ENCODE measurements at places on chromosomes 3 and 15.

- peak; percentile 93 for DNase-seq
Measured at GRCh38 chr3:8555113-8555661, 53.6 kb downstream of the LMCD1 start.

GRCh38 chr15:49678655-49679054, 57.8 kb downstream of the DTWD1 start:
- no peak for DNase-seq

DNA sequence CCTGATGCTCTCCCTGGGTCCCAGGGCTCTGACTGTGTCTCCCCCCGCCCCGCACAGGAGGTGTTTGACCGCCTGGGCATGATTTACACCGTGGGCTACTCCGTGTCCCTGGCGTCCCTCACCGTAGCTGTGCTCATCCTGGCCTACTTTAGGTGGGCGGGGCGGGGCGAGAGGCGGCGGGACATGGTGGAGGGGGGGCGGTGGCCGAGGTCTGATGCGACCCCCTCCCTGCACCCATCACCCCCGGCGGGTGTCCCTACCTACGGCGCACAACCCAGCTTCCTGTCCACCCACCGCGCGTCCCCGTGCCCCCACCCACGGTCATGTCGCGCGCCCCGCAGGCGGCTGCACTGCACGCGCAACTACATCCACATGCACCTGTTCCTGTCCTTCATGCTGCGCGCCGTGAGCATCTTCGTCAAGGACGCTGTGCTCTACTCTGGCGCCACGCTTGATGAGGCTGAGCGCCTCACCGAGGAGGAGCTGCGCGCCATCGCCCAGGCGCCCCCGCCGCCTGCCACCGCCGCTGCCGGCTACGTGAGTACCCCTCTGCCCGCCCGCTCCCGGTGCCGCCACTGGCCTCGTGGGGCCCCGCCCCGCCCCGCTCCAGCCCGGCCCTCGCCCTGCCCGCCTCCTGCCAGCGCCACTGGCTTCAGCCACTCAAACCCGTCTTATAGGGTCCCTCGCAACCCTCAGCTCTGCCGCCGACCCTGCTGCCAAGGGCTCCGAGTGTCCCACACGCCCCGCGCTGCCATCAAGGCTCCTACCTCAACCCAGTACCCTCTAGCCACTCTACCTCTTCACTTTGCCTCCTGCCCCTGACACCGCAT, 21.0 kb downstream of the PTH1R start:
- no peak for DNase-seq

DNA sequence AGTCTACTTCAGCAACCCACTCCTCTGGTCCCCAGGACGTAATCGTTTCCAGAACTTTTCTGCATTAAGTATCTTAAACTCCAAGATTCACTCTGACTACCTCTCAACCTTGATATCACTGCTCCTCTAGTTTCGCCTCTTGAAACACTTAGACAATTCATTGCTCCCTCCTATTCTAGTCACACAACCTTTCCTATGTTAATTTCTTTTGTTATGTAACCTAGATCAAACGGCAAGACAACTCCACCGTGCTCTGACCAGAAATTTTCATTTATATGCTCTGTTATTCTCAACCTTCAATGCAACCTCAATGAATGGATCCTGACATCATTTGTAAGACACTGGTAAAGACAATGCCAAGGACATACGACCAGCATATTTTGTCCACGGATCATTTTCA, 71.3 kb downstream of the CADM2 start:
- no peak for DNase-seq

DNA sequence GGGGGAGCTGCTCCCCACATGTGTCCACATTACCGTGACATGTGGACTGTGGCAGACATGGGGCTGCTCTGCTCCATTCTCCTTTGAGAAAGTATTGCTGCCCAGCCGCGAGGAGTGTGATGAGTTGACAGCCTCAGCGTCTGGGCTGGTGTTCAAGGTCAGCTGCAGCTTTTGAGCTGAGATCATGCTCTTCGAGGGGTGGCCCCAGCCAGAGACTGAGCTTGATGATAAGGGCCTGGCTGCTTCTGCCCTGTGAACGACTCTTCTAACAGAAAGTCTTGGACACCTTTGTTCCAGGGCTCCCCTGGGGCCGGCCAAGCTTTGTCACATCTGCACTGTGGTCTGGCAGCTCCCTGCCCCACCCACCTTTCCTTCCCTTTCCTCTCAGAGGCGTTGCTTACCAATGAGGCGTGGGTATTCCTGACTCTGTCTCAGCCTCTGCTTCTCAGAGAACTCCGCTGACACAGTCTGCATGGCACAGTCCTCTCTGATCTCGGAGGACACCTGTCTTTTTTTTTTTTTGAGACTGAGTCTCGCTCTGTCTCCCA, 86.6 kb downstream of the CHRD start:
- DNase-seq = peak; percentile 35

GRCh38 chr3:177894081-177894728, 642.0 kb upstream of the KCNMB2 start:
- no peak for DNase-seq

GRCh38 chr3:25355998-25356397, 72.1 kb upstream of the RARB start:
- DNase-seq = no peak

DNA sequence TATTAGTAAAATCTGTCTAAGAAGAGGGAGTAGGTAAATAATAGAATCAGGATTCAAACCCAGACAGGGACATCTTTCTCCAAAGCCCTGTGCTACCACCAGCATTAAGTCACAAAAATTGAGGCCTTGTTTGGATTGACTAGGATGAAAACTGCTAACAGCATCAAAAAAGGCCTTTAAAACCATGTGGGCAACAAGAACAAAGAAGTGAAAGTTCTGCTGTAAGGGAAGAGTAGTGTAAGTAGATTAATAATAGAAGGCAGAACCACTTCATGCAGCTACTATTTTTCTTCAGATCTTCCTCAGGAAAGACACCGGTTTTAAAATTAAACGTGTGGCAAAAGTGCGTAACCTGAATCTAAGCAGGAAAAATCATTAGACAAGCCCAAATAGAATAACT, 15.3 kb upstream of the KBTBD12 start:
- DNase-seq = no peak

GRCh38 chr15:89904519-89904918, 8.2 kb downstream of the ARPIN start:
- DNase-seq = no peak

- DNase-seq = peak; percentile 75
Measured at GRCh38 chr3:94234177-94234788, 171.4 kb downstream of the NSUN3 start.

DNA sequence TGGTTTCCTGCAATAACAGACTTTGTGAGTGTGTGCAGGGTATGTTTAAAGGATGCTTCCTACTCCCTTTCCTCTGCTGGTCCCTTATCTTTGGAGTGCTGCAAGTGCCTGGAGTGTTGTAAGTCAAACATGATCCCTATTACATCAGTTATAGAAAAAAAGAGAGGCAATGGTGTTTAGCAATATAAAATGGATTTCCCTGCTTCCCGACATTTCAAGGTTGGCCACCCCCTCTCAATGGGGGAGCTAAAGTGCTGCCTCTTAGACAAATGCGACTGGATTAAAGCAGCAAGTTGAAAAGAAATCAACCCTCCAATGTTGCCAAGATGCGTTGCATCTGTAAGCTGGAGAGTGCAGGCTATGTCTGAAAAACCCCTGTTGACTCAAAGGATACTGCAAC, 203.1 kb upstream of the WNT5A start:
- no peak for DNase-seq

GRCh38 chr3:59660852-59661625, 611.2 kb upstream of the CFAP20DC start:
- no peak for DNase-seq

DNA sequence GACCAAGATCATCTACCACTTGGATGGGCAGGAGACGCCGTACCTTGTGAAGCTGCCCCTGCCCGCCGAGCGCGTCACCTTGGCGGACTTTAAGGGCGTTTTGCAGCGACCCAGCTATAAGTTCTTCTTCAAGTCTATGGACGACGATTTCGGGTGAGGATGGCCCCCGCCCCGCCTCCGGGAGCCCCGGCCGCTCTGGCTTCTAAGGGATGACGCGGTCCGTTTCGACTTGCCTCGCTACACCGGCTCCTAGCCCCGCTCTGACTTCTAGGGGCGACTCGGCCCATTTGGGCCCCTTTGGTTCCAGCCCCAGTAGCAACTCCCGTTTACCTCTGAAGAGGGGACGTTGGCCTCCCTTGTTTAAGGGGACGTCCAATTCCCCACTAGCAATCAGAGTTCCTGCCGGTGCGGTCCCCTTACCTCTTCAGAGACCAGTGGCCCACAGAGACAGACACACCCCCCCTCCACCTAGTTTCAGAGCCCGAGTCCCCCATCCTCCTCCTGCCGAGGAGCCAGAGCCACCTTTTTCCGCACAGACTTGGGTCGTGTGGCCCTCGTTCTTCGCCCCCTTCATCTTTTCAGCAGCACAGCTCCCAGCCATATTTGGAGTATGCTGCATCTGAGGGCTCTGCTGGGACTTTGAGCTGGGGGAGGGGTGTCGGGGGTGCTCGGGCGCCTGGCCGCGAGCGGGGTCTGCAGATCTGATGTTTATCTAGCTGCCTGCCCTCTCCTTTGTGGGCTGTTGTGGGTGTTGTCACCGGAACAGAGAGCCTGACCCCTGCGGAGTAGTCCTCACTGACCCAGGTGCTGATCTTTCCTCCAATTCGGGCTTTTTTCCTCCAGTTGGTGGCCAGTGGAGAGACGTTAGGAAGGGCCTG, 706 bp downstream of the DVL3 start:
- DNase-seq = peak; percentile 39

GRCh38 chr3:194158942-194159439, 23.0 kb downstream of the HES1 start:
- no peak for DNase-seq

DNA sequence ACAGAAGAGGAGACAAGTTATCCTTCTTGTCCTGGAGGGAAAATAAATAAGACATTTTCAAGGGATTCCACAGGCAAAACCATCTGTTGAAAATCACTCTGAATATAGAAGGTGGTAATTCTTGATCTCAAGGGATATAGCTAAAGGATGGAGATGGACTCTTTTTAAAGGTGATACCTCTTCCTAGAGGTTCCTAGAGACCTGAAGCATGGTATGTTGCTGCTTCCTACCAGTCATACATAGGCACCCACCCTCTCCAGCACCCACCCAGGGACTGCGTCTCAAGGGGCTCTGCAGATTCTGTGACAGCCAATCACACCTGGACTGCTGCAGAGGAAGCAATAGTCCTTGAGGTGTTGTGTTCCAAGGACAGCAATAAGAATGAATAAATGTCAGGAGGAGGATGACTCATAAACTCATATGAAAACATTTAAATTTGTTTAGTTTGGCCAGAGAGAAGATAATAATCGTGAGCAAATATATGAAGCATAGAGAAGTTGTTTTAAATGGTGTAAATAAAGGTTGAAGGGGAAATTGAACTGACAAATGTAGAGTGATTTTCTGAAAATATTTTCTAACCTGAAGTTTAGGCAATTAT, 741.6 kb upstream of the CBLB start:
- DNase-seq = no peak

DNA sequence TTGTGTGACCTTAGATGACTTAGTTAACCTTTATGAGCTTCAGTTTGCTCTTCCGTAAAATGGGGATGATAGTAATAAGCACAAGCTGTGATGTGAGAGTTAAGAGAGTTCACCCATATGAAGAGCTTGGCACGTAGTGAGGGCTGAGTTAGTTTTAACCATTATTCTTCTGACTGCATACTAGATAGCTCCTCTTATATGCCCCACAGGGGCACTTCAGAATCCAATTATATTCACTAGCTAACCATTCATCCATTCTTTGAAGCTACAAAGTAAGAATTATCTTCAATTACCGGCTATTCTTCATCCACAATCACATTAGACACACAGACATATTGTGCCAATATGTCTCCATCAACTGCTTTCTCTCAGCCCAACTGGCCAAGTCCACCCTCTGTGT, 159.0 kb upstream of the STT3B start:
- DNase-seq = no peak
